ENCODE measurements at places on chromosomes 5 and 9. TPM values are rescaled to one million over a fixed set of nuclear protein-coding genes. Genes with fewer than 3 reads are reported as not detected.

DNA sequence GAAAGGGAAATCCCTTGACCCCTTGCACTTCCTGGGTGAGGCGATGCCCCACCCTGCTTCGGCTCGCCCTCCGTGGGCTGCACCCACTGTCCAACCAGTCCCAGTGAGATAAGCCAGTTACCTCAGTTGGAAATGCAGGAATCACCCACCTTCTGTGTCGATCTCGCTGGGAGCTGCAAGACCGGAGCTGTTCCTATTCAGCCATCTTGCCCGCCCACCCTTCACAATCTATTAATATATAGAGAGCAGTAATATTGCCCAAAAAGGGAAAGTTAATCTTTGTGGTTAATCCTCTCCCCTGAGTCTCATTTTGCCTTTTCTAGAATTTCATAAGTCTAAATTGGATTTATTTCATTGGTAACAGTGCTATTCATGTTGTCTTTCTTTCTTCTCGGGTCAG lies 16.4 kb downstream of the SRD5A1 start:
- DNase-seq, result no peak

The JADE2 gene
- total RNA-seq, result 55.0 TPM

DNA sequence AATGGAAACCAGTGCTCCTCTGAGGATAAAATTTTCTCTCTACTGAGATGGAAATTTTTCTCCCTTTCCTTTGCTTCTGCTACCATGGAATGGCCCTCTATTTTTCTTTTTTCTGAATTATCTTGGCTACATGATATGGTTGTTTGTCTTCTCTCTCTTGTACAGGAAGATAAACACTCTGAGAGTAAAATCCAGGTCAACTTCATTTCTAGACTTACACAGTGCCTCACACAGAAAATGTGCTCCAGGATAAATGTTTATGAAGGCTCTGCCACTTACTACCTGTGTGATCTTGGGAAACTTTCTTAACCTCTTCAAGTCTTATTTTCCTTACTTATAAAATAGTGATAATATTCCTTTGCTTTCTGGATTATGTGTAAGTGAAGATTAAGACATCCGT lies 153.9 kb downstream of the PRELID2 start:
- no peak for DNase-seq

The SPINK6 gene
- total RNA-seq, result not detected

DNA sequence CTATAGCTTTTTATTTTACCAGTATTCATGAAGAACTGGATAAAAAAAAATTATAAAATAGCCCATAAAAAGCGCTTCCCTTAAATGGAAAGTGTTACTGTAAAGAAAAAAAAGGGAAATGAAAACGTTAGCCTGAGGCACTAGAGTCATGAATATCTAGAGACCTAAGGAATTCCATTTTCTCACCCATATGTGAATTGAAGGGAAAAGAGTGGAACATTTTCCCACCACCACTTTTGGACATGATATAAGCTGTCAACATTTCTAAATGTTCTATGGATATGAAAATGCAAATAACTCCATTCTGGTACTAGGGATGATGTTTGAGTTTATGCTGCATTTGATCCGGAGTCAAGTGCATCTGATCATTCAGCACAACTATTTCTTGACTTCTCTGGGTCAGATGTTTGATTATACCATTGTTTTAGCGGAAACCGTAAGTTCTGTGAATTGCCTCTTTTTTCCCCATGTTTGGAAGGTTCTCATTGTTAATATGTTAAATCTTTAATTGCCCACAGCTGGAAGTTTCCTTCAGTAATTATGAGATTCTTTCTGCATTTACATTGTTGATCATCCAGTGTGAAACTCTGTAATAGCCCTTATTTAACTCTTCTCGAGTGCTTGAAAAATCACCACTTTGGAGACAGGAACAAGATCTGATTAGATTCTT lies 467.4 kb upstream of the SEMA6A start:
- DNase-seq, result no peak

DNA sequence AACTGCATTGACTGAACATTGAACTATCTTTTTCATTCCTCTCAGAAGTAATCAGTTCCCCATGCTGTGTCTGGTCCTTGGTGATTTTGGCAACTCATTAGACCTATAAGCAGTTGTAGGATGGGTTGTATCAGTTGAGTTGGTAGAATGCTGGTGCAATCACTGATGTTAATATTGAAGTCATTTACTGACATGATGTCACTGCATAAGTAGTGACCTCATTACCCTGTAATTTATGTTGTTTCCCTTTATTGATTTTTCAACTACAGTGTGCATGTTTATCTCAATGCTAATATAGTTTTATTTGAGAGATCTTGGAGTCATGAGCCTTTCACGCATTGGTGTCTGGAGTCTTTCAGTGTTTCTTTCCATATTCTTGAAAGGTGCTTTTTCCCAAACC lies 275.0 kb downstream of the SPATA31D1 start:
- DNase-seq, result no peak

The ARL14EPL gene
- total RNA-seq, result not detected

The PCDHA9 gene
- 0.45 TPM for total RNA-seq

DNA sequence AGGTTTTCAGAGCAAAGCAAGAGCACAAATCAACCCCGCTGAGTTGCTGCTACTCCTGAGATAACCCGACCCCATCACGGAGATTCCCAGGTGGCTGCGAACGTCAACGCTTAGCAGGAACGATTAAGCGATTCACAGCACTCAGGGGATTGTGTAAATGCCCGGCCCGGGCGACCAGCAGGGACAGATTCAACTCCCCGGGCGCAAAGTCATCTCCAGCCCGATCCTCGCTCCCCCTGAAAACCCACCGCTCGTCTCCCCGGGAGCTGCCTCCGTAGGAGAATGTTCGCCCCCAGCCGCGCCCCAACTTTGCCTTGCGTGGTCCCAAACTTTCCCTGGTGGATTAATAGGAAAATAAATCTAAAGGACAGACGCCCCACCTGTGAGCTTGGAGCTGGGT lies 685 bp downstream of the SLC24A2 start:
- DNase-seq, result no peak

GRCh38 chr5:62132276-62132675 lies 173.7 kb upstream of the KIF2A start:
- DNase-seq, result no peak

The F2RL2 gene
- 0.89 TPM for total RNA-seq

The TAS2R1 gene
- not detected for total RNA-seq

GRCh38 chr5:93654676-93655075 lies 71.7 kb downstream of the NR2F1 start:
- DNase-seq, result no peak

GRCh38 chr5:5752844-5753243 lies 330.4 kb downstream of the ICE1 start:
- no peak for DNase-seq

DNA sequence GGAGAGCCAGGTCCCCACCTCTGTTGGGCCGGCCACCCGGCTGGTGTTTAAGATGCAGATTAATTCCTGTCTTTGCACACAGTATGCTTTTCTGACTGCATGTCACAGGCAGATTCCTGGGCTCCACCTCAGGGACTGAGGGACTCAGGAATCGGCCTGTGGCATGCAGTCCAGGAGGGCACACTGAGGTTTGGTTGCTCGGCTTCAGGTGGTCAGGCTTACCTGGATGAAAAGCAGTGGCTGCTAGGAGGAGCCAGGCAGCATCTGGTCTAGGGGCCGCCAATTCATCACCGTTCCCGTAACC lies 1.1 kb downstream of the WDR5 start:
- no peak for DNase-seq

The CCDC192 gene
- 1.2 TPM for total RNA-seq

DNA sequence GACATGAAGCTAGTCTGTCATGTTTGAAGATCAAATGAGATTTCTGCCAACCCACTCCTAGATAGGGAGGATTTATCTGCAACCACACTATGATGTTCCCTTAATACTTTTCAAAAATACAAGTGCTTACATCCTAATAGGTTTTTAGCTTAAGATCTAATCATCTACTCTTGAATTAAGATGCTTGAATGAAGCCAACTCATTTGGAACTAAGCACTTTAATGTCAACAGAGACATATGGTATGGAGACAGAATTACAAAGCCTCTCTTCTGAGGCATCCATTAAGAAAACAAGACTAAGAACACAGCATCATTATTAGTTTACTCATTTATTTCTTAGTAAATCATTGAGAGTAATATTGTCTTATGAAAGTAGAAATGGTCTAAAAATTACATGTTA lies 139.3 kb upstream of the NFIB start:
- no peak for DNase-seq

Measured in sciatic nerve (tissue), 2 donors.